Naive B cell (primary cell): ENCODE measurements at places on chromosomes 1 and 21. TPM values are rescaled to one million over a fixed set of nuclear protein-coding genes. Genes with fewer than 3 reads are reported as not detected.

Gene HCRTR1
- not detected for polyA plus RNA-seq

Gene TM2D1
- polyA plus RNA-seq = 69.2 TPM

Gene VAV3
- 24.8 TPM for polyA plus RNA-seq

Gene UBIAD1
- polyA plus RNA-seq = 47.8 TPM

Gene CRABP2
- polyA plus RNA-seq = not detected

Gene PRRX1
- not detected for polyA plus RNA-seq

Gene SPRR2B
- polyA plus RNA-seq = not detected

Gene PROX1
- polyA plus RNA-seq = not detected

Gene DLGAP3
- 0.41 TPM for polyA plus RNA-seq

Gene PLCH2
- polyA plus RNA-seq = 1.4 TPM

Gene OR6K3
- not detected for polyA plus RNA-seq

Gene LRRC53
- polyA plus RNA-seq = not detected

Gene PSRC1
- not detected for polyA plus RNA-seq

Gene SCP2
- polyA plus RNA-seq = 172 TPM

Gene AMY1B
- polyA plus RNA-seq = not detected

Gene DIO1
- not detected for polyA plus RNA-seq

Gene SPOCD1
- 0.36 TPM for polyA plus RNA-seq

Gene TMEM125
- 0.41 TPM for polyA plus RNA-seq

Gene KRTAP19-1
- not detected for polyA plus RNA-seq

Gene ACBD6
- polyA plus RNA-seq = 41.2 TPM

Gene CYP4A11
- not detected for polyA plus RNA-seq

Gene CD46
- 85.6 TPM for polyA plus RNA-seq

Gene LCE1D
- polyA plus RNA-seq = not detected

Gene SELP
- polyA plus RNA-seq = 0.27 TPM

Gene AADACL3
- not detected for polyA plus RNA-seq

Gene TNNI3K
- not detected for polyA plus RNA-seq

Gene S100PBP
- polyA plus RNA-seq = 15.1 TPM

Gene LCK
- polyA plus RNA-seq = 62.8 TPM

Gene PBX1
- 0.13 TPM for polyA plus RNA-seq
